ENCODE measurements at places on chromosomes 4 and X.

- DNase-seq: no peak
Measured at GRCh38 chr4:89285745-89286144, 21.9 kb downstream of the GPRIN3 start.

GRCh38 chrX:70769659-70770227, 138.8 kb downstream of the TEX11 start:
- no peak for DNase-seq

DNA sequence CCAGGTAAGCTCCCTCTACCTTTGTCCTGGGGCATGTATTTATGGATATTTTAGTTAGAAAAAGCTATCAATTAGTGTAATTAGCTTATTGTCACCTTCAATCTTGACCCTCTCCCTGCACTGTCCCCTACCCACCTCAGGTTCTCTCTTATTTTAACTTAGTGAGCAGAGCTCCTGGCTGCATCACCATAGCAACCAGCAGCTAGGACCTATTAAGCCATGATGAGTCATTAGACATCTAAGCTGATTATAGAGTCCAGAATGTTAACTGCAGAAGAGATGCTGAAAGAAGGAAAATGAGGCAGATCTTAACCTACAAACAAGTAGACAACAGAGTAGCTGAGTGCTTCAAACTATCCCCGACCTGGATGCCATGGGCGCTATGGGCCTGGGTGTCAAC, 36.6 kb downstream of the MAGEE2 start:
- DNase-seq: no peak

- no peak for DNase-seq
Measured at GRCh38 chr4:134777606-134778005, 576.0 kb upstream of the PABPC4L start.

- DNase-seq: no peak
Measured at GRCh38 chr4:20281453-20281852, 29.7 kb downstream of the SLIT2 start.

GRCh38 chr4:94689155-94689860, 68.4 kb upstream of the BMPR1B start:
- no peak for DNase-seq

DNA sequence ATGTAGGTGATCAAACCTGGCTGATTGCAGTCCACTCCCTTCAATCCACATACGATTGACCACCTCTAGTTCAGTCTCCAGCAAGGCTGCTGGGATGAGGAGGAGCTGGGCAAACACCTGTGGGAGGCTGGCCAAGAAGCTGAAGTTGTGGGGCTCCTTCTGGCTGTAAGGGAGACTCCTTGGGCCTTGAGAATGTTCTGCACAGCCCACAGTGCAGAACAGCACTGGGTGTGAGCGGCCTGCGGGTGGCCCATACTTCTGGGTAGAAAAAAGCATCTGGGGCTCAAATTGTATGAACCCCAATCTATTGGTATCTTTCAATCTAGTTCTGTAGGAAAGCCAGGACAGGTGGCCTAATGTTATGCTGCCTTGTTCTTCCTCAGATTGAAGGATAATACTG, 1608.8 kb upstream of the PCDH10 start:
- no peak for DNase-seq

DNA sequence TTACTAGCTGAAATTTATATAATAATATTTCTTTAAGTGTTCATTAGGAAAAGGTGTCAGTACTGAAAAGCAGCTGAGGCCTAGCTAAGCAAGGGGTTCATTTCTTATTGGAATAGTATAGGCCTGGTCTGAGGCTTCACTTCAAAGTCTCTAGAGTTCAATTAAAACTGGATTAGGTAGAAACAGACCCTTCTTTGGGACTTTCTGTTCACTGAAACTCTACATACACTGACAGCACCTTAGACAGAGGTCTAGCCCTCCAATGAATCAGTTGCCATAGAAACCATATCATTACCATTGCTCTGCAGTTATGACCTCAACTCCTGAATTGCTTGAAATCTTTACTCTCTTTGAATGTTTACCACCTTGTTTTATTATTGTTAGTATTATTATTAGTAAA, 86.4 kb upstream of the MAB21L2 start:
- no peak for DNase-seq

GRCh38 chrX:132821974-132822633, 136.3 kb downstream of the HS6ST2 start:
- no peak for DNase-seq

DNA sequence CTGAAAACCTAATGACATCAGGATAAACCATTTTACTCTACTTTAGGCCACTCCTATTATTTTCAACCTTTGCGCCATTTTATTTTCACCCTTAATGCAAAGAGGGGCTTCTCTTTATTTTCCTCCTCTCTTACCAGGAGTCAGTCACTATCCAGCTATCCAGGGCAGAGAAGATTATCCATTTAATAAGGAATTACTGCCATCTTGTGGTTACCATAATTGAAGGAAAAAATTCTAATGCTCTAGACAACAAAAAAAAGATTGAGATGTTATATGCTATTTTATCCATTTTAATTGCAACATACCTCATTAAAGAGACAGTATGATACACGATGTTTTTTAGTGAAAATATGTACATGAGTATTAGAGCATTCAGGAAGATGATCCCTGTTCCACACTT, 514.5 kb upstream of the FAM241A start:
- no peak for DNase-seq

GRCh38 chr4:153595894-153596601, 88.0 kb upstream of the TLR2 start:
- DNase-seq: no peak

GRCh38 chr4:186805020-186805820, 81.6 kb upstream of the FAT1 start:
- DNase-seq: no peak

- DNase-seq: no peak
Measured at GRCh38 chr4:8545439-8545765, 34.8 kb upstream of the GPR78 start.

GRCh38 chr4:142686081-142686480, 160.0 kb downstream of the INPP4B start:
- DNase-seq: no peak

- DNase-seq: no peak
Measured at GRCh38 chr4:66223068-66223703, 552.9 kb upstream of the EPHA5 start.

DNA sequence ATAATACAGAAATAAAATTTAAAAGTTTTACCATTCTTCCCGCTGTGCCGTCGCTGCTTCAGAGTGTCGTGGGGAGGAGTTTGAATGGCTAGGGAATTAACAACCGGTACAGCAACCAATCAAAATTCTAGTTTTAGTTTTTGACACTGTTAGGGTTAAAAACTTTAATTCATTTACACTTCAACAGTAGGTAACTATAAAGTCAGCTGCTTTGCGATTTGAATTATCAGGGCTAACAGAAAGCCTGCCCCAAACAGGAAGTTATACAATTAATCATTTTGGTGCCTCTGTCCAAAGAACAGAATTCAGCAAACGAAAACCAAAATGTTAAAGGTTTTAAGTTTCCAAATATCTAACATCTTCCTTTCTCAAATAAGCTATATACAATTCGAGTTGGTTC, 2.3 kb downstream of the HNRNPD start:
- no peak for DNase-seq

DNA sequence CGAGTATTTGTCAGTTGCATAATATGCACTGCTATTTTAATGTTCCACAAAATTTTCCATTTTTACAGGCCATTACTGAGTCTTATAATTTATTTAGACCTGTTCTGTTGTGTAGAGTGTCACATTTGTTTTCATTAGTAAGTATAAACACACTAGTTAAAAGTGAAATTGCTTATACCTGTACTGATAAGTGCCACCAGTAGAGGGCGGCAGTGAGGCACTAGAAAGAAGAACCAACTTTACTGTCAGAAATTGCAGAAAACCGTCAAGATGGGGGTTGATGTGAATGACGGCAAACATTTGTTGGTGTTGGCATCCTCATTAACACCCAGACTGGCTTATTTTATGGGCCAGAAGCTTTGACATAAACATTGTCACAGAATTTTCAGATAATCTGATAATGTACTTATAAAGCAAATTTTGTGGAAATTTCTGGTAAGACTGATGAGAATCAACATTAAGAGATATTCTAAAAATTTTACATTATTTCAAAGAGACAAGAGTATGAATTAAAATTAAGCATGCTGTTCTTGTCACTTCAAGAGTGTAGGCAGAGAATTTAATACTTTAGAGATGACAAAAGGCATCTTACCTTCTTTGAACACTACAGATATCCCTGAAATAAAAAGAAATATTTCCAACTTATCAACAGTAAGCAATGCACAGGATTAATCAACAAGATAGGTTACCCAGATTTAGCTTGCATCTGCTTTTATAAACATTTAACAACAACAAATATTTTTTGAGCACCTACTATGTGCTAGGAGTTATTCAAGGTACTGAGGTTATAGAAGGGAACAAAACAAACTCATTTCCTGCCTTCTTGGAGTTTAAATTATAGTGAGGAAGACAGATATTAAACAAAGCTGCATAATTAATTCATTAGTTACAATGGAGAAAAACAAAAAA, 24.9 kb downstream of the ALPK1 start:
- peak; percentile 60 for DNase-seq

GRCh38 chrX:16946971-16947562, 609 bp downstream of the REPS2 start:
- no peak for DNase-seq

GRCh38 chrX:16120431-16120830, 2.9 kb upstream of the GRPR start:
- DNase-seq: no peak

DNA sequence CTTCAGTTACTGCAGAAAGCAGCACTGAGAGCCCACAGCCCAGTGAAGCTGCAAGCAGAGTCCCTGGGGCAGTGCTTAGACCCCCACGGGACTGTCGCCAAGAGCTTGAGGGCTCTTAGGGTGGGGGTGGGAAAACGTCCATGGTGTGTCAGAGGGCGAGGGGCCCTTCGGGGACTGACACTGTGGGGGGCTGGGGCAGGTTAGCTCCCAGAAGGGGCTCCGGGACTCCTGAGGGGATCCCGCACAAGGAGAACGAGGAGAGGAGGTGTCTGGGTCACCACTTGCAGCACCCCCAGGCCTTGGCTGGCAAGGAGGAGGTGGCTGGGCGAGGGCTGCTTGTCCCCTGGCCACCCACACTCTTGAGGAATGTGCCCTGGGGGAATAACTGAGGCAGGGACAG, 20.8 kb downstream of the NAT8L start:
- DNase-seq: no peak

DNA sequence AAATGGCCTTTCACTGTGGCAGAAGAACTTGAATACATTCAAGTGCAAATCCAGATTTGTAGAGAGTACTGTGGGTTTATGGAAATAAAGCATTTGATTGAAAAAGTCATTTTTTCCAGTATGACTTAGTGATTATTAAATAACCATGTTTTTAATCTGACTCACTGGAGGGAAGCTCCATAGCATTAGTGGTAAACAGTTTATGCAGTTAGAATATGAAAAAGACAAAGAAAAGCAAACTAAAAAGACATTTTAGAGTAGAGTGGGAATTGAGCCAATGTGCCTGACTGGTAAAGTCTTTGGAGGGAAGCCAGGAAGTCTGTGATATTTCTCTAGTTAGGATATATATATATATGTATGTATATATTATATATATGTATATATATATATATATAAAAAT, 53.4 kb downstream of the FAT4 start:
- no peak for DNase-seq

- DNase-seq: no peak
Measured at GRCh38 chr4:10013722-10014121, 7.6 kb downstream of the SLC2A9 start.

- no peak for DNase-seq
Measured at GRCh38 chr4:66123831-66124413, 453.6 kb upstream of the EPHA5 start.

GRCh38 chr4:169199184-169199583, 71.6 kb downstream of the SH3RF1 start:
- DNase-seq: no peak

DNA sequence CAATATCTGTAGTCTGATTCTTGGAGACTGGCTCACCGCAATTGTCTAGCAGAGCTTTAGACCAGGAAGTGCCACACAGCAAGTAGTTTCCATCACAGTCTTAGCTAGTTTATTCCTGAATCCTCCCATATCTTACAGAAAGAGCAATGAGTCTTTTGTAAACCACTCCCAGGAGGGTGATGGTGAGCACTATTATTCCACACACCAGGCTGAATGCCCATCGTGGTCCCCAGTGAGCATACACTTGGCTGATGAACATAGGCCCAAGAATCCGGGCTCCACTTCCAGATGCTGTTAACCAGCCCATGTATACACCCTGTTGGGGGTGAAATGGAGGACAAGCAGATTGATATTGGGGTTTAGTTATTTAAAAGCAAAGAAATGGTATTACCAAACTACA, 39.8 kb downstream of the PLK4 start:
- no peak for DNase-seq

- no peak for DNase-seq
Measured at GRCh38 chrX:16186380-16187007, 19.2 kb downstream of the MAGEB17 start.

- no peak for DNase-seq
Measured at GRCh38 chr4:8085491-8086117, 73.0 kb downstream of the ABLIM2 start.

- DNase-seq: no peak
Measured at GRCh38 chrX:115368876-115369275, 79.4 kb downstream of the LUZP4 start.

DNA sequence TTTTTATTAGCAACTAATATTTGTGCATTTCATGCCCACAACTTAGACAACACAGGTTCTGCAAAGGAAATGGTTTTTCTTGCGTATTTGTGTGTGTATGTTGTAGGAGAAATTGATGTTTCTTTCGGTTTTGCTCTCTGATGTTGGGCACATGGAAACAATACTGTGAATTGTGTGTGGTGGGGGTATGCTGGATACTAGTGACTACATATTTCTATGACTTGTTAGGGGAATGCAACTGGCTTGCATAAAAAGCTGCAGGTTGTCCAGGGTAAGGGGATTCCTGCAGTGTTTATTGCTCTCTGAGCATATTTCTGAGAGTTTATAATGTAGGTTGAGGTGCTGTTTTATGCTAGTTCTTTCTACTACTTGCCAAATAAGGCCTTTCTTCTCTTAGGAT, 11.6 kb downstream of the DLG3 start:
- DNase-seq: no peak

DNA sequence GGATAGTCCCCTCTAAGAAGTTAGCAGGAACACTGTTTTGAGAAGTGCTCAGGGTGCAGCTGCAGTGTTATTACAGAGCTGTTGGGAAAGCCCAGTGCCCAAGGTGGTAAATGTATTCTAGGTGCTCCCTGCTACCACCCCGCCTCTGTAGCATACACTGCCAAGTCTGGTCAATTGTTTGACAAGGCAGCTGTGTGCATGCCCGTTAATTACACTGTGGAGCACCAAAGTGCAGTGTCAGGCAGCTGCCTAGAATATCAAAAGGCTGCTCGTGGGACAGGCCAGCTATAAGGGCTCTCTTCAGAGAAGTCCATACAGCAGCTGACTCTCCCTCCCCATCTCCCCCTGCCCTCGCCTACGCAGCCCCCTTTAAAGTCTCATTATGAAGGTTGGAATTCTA, 99.9 kb upstream of the KLHL13 start:
- DNase-seq: no peak

- DNase-seq: no peak
Measured at GRCh38 chr4:185592845-185593488, 57.7 kb upstream of the PDLIM3 start.
